ENCODE measurements at places on chromosomes 11 and 22.

DNA sequence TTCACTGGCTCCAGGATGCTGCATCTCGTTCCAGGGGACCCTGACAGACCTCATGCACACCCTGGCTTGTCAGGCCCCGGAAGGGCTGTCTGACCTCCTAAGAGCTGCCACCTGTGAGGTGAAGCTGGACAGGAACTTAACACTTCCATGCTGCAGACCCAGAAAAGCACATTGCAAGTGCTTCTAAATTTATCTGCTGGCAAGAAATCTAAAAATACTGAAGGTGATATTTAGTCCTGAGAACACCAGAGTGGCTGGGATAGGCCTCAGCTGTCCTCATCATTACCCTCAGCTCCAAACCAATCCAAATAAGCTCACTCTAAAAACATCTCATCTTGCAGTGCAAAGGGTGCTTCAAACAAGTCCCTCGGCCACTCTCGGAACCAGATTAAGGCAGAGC, 46.7 kb downstream of the ABTB2 start:
- no peak for DNase-seq

DNA sequence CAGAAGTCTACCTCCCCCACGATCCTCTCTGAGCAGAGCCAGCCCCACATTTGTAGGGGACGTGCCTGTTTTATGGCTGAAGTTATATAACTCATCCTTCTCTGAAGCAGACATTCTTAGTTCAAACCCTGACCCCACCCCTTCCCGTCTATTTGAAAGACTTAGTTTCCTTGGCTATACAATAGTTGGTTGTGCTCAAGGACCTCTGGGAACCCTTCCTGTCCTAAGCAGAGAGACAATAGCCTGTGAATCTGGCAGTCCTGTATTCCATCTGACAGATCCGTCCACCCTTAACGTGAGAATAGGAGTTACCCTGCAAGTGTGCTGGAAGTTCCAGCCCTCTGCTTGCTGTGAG, 75.2 kb downstream of the MN1 start:
- DNase-seq = no peak

- no peak for DNase-seq
These were observed 37.7 kb upstream of the APOBEC3A start for GRCh38 chr22:38919631-38920190.

- DNase-seq = no peak
These were observed 16.4 kb upstream of the FGF4 start for GRCh38 chr11:69791276-69792180.

GRCh38 chr22:46576556-46577367, 39.3 kb upstream of the CELSR1 start:
- DNase-seq = peak; percentile 23

GRCh38 chr11:27783701-27784355, 83.6 kb upstream of the BDNF start:
- no peak for DNase-seq

GRCh38 chr11:120956710-120957495, 67.0 kb upstream of the TBCEL start:
- no peak for DNase-seq

DNA sequence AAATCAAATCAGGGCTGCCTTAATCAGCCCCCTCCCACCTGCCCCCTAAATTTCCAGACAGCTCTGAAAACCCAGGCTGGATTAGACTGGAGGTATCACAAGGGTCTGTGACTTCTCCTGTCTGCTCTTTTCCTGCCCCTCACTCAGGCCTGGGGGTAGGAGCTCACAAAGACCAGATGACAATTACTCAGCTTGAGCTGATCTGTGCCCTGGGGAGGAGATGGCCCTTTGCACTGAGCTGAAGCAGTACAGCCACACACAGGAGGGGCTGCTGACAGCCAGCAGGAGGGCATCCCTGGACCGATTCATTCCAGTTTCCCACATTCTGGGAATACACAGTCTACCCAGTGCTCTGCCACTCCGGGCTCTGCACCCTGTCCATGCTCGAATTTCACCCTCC, 4.2 kb downstream of the ABCC8 start:
- no peak for DNase-seq

- DNase-seq = peak; percentile 76
These were observed 16.5 kb upstream of the CDKN1C start for GRCh38 chr11:2901854-2902783.

DNA sequence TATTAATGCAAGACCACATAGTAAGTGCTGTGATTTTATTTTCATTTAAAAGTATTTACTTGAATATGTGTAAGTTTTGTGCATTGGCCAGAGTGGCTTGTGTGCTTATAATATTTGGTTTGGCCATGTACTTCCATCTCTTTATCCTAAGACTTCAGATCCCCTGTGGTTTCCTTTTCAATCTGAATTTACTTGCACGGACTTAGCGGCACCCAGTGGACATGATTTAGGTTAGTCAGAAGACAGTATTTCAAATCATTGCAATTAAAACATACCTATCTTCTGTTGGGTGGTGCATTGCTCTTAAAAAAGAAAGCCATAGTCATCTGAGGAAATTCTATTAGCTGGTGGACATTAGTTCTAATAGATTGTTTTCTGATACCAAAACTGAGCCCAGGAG, 30.7 kb downstream of the PIWIL4 start:
- DNase-seq = no peak

Measured in stimulated activated CD8-positive, alpha-beta memory T cell treated with anti-CD3 and anti-CD28 coated beads, Interleukin-15, amount 100 ng/mL, for 1 hour (primary cell).